ENCODE measurements at places on chromosomes 4 and X.
A peak's percentile ranks its signal among the peaks of the same experiment; 100 is the strongest.

DNA sequence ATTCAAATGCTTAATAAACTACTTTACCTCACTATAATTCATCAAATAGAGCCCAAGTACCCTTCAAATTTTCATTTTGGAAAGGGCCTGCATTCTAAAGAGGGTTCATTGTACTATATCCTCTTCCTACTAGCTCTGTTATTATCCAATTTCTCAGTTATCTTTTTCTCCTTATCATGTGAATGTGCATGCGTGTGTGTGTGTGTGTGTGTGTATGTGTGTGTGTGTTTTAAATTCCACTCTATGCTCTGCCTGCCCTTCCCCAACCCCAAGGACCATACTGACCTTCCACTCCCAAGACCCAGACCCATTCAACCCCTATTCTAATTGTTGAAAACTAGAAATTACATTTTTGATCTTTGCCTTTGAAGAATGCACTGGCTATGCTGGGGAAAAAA lies 33.3 kb downstream of the CASK start:
- no peak for DNase-seq

DNA sequence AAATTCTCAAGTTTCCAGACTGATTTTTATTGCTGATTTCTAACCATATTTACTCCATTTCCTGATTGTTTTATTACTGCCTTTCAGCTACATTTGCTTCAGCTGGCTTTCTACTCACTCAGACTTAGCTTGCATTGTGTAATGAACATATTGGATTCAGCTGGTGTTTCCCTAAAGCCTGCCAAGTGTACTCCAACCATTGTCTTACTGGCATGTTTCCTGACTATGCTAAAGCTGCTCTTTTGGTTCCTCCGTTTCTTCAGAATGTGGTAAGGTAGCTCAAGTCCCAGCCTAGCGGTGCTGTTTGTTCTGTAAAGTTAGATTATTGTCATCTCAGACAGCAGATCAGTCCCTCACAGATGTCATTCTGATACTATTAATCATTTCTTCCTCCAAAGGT lies 53.1 kb upstream of the GLRA2 start:
- no peak for DNase-seq

DNA sequence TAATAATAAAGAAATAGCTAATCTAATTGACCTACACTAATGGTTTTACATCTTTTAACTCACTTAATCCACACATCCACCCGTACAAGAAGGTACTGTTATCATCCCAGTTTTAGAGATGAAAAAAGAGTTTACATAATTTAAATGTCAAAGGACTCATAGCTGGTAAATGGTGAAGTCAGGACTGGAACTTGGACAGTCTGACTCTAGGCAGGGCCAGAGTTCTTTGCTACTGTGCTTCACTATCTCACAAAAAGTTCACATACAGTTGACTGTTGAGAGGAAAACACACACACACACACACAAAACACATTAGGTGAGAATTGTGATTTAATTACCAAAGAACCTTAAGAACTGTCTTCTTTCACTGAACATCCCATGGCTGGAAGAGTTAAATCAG lies 71.2 kb upstream of the PRSS48 start:
- DNase-seq: no peak

DNA sequence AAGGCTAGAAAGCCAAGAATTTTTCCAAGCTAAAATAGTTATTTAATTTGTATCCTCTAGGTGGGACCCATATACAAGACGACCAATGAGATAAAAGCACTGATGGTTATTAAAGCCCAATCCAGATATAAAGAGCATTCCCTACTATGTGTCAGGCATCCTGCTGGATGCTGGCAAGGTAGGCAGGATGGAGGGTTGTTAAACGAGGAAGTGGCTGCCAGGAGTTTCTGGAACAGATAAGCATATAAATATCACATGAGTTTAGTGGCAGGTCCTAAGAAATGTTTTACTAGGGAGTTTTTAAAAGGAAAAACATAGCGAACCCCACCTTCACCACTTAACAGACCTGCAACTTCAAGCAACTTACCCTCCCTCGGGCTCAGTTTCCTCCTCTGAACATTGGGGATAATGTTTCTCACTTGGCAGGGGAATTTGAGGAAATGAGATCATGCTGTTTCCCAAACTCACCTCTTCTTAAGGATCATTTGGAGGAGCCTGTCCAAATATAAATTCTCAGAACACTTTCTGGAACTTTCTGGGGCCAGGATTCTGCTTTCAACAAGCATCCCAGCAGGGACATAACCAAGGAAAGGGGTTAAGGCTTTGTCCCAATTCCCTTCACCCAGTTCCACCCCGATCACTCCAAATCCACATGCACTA lies 94.3 kb upstream of the LDB2 start:
- no peak for DNase-seq

GRCh38 chr4:78331965-78332364 lies 219.6 kb upstream of the ANXA3 start:
- no peak for DNase-seq

DNA sequence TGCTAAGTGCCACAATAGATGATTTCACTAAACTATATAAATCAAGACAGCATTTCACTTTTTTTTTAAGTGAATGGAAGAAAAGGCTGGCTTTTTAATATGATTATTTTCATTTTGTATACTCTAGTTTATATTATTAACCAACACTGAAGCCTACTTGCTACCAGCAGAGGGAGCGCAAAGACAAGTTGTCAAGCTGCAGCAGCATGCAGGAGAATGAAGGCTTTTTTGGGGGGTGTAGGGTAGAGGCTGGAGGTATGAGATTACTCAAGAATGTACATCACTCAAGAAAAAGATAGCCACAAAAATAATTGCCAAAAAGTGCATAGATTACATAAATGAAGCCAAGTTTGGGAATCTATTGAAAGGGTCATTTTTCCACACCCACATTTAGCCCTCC lies 519.5 kb downstream of the FGF13 start:
- no peak for DNase-seq

DNA sequence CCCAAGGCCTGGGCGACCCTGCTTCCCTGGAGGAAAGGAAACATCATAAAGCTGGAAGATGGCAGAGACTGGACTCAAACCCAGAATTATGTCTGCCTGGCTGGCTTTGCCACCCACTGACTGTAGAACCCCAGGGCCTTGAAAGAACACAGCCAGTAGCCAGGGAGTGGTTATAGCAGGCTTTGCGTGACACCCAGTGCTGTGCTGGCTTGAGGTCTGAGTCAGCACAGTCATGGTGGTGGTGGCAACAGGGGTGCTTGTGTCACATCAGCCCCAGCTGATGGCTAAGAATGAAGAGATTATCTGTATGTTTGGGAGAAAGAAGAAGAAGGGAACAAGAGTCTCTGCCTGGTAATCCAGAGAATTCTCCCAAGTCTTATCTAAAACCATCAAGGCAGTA lies 178.8 kb upstream of the SPIN4 start:
- no peak for DNase-seq

GRCh38 chrX:40261833-40262156 lies 164.0 kb upstream of the BCOR start:
- no peak for DNase-seq

DNA sequence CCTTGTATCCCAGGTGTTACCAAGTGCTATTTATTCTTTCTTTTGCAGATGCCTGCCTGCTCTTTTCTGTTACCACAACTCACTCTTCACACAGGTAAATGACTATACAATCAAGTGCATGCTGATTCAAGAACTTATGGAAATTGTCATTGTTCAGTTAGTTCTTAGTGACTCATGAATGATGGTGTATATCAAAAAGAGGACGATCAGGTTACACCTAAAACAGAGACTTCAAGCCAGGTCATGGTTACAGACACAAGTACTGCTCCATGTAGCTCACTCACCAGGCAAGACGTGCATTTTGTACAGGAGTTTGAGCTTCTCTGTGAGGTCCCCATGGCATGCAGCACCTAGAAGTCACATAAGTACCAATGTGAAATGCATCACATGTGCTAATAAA lies 59.3 kb upstream of the UCP1 start:
- DNase-seq: no peak

- DNase-seq: no peak
These were observed 851 bp upstream of the RIPPLY1 start for GRCh38 chrX:106903856-106904528.

GRCh38 chr4:15755321-15756155 lies 22.6 kb upstream of the CD38 start:
- DNase-seq: no peak

- DNase-seq: no peak
These were observed 106.4 kb downstream of the RNF150 start for GRCh38 chr4:141026900-141027299.

- DNase-seq: no peak
These were observed 142.3 kb downstream of the RCHY1 start for GRCh38 chr4:75371915-75372314.

DNA sequence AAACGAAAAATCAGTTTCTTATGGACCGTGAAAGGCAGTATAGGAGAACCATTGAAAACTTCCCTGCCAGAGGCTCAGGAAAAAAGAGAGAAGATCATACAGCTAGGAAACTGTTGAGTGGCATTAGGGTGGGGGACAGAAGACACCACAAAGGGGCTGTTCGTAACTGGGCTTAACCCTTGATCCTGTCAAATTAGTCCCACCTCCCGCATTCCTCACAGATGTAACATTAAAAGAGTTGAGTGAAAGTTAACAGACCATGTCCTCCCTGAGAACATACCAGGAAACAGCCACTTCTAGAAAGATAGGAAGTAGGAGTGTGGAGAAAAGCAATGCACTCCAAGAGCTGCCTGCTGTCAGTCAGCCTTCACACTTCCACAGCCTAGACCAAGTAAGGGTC lies 8.7 kb downstream of the SHROOM4 start:
- DNase-seq: no peak

- no peak for DNase-seq
These were observed 27.9 kb upstream of the UGT2B4 start for GRCh38 chr4:69523385-69524132.

- DNase-seq: no peak
These were observed 20.1 kb downstream of the LYAR start for GRCh38 chr4:4269856-4270255.

DNA sequence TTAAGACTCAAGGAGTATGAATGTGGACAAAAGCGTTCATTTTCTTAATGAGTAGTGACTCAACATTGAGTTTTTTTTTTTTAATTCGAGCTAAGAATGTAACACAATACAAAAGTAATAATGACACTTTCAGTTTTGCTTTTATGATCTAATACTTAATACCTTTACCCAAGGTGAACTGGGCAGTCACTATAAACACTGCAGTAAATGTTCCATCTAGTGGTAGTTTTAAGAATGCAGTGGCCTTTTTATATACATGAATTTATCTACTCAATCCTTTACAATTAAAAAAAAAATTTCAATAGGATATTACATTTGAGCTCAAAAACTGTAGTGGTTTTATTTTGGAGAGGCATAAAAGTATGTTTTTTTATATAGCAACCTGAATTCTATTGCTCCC lies 33.9 kb downstream of the PDK3 start:
- DNase-seq: no peak

DNA sequence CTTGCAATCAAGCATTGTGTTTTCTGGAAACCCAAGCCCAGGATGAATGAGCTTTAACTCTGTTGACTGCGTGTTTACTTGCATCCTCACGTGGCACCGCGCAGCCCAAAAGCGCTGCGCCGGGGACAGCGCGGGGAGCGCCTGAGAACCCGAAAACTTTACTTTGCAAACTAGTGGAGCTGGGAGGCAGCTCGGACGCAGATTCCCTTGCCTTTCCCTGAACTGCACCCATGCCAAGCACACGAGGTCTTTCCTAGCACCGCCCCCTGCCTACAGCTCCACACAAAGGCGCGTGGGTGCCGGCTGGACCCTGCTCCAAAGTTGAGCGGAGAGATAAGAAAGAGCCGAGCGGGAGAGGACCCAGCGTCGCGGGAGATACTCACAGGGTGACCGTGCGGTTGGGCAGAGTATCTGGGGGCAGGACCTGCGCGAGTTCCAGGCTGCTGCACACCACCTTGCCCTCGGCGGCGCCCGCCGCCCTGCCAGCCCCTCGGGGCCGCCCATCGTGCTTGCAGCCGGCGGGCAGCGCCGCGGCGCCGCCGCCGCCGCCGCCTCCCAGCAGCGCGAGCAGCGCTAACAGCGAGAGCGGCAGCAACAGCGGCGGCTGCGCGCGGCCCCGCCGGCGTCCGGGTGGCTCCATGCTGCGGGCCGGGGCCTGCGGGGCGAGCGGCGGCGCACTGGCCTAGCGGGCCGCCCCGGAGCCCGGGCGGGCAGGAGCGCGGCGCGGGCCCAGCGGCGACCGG lies 550 bp downstream of the ADGRA3 start:
- peak; percentile 30 for DNase-seq

GRCh38 chrX:7330971-7331746 lies 183.2 kb upstream of the PUDP start:
- no peak for DNase-seq

- no peak for DNase-seq
These were observed 30.5 kb downstream of the TLR8 start for GRCh38 chrX:12936947-12937346.

- DNase-seq: no peak
These were observed 11.3 kb downstream of the TMEM255A start for GRCh38 chrX:120299928-120300327.

- no peak for DNase-seq
These were observed 86.8 kb downstream of the SH2D1A start for GRCh38 chrX:124433186-124433585.

DNA sequence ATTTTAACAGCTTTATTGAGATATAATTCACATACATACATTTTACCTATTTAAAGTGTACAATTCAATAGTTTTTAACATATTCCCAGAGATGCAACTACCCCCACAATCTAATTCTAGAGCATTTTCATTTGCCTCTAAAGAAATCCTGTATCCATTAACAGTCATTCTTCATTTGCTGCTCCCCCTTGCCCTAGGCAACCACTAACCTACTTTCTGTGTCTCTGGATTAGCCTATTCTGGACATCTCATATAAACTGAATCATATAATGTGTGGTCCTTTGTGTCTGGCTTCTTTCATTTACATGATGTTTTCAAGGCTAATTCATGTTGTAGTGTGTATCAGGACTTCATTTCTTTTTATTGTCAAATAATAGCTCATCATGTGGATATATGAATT lies 105.1 kb upstream of the GRPR start:
- no peak for DNase-seq

DNA sequence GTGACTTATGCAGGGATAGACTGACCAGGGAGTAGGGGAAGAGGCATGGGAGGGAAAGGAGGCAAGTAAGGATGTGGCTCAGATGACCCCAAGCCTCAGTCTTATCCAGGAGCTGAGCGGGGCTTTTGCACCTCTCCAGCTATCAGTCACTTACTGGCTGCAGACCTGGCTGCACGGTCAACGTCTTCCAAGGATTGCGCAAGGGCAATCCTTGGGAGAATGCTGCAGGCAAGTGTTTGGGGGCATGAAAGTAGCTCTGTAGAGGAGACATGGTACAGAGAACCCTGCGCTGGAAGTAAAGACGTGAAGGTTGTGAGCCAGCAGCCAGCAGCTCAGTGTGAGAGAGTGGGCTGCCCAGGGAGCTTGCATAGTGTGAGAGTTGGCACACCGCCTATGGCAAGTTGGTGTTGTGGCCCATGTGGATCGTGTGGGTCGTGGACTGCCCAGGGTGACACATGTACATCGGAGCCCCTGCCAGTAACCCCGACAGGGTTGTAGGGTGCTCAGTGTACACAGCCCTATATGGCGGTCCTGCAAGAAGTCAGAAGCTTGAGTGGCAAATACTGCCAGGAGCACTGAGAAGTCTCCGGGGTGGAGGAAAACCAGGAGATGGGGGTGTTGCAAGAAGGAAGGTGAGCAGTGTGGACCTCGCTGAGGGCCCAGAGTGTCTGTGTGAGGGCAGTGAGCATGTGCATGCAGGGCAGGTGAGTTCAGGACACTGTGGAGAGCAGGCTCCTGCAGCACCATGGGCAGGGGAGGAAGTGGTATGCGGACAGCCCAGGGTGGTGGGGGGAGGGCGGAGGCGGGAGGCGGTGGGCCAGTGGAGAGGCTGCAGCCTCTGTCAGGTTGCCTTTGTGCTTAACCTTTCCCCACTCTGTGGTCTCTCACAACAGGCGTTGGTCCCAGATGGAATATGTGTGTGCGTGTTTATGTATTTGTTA lies 50.9 kb downstream of the KIT start:
- DNase-seq: no peak

GRCh38 chrX:10615931-10616774 lies 4.2 kb downstream of the MID1 start:
- DNase-seq: no peak

Data from GF-D8 (cell line).